ENCODE measurements at places on chromosomes 4 and X.

DNA sequence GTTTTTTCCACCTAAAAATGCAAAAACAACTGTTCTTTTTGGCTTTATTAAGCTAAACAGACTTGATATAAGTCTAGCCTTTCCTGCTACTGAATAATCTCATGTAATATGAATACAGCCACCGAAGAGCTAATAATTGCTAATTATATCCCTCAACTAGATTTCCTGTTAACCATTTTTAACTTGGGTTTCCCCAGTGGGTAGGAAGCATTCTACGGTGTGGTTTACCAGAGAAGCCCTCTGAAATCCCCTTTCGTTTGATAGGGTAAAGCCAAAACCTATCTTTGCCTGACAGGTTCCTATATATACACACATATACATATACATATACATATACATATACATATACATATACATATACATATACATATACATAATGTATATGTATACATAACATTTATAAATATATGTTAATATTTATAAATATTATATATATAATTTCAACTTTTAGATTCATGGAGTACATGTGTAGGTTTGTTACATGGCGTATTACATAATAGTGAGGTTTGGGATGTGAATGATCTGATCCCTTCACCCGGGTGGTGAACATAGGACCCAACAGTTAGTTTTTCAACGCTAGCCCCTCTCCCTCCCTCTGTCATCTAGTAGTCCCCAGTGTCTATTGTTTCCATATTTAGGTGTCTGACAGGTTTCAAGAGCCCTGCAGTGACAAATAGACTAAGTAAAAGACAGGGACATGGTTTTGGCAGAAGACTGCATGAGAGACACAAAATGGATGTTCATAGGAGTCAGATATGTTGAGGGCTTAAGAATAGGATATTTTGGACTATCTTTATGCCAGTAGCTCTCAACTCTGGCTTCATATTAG, 62.4 kb downstream of the ATXN3L start:
- DNase-seq: no peak

GRCh38 chrX:50913520-50913919, 3.0 kb downstream of the BMP15 start:
- DNase-seq: no peak

DNA sequence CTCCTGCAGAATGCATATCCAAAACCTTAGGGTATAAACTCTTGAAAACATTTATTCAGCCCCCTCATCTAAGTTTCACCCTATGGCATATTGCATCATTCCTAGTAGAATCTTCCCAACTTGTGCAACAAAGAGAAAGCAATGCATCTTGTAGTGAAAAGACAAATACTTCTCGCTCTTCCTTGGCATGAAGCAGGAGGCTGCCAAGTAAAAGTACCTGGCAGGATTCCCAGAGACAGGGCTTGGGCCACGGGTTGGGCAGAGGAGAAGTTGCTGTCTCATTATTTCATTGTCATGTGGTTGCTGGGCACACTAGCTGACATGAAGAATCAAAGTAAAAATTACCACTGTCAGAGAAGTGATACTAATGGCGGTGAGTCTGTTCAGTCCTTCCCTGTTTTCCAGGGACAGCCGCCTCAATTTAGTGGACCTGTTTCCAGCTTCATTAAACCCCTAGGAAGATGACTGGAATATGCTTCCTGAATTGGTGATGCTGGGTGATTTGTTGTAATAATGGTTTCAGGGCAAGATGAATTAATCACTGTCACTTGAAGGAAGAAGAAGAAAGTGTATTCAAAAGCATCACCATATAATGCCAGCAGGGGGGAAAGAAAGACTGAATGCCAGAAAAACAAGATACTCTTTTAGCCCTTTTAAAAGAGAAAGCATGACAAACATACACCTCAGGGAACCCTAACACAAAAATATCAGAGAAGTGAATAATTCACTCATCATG, 380.5 kb upstream of the IGFBP7 start:
- DNase-seq: no peak

DNA sequence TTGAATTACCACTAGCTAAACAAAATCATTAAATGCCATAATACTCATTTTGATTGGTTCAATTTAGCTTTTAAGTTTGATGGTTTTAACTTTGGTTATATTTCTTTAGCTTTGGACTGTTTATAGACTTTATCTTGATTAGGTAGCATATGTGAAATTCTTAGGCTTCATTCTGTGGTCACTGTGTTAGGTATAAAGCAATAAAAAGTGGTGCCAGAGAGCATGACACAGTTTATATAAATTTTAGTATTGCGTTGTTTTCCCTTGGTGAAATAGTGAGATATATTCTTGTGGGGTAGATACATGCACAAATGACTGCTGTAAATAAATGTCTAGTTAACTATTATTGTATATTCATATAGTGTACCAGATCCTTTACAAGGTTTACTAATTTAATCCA, 474.2 kb upstream of the GRID2 start:
- DNase-seq: no peak

GRCh38 chr4:59484944-59485343, 1715.2 kb upstream of the ADGRL3 start:
- DNase-seq: no peak

DNA sequence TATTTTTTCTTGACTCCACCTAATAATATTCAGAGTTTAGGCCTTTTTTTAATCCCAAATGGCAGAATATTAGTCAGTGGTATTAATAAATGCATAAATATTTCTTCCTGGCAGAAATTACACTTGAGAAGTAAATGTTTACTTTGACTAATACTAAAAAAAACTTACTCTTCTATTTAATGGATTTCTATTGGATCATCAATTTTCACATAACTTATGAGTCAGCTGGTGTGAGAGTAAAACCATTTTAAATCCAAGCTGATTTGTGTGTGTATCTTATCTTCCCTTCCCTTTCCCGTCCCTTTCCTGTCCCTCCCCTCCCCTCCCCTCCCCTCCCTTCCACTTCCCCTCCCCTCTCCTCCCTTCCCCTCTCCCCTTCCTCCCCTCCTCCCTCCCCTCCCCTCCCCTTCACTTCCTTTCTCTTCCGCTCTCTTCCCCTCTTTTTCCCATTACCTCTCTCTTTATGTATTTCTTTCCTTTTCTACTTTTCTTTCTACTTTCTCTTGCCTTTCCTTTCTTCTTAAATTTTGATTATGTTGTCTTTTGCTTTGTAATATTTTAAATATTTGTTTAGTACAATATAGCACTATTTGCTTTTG, 630.1 kb upstream of the EPHA5 start:
- DNase-seq: no peak

- DNase-seq: no peak
Observed at GRCh38 chr4:159370286-159370685, 267.4 kb downstream of the RAPGEF2 start.

DNA sequence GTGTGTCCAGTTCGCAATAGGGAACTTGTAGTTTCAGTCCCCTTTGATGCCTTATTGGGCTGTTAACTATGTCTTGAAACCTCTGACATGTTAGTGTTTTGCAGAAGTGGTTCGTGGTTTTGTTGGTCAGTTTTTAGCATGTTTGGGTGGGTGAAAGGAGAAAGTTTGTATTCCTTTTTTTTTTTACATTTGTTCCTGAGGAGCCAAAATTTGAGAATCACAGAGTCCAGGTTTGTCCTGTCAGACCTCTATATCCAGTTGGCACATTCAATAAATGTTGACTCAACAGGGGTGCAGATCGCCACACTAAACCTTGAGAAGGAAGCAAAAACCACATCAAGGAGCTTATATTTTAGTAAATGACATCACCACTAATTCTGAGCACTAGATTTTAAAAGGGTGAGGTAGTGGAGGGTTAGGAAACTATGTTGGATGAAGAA, 26.2 kb downstream of the DLG3 start:
- no peak for DNase-seq

GRCh38 chr4:93747220-93747619, 81.3 kb upstream of the ATOH1 start:
- DNase-seq: no peak

DNA sequence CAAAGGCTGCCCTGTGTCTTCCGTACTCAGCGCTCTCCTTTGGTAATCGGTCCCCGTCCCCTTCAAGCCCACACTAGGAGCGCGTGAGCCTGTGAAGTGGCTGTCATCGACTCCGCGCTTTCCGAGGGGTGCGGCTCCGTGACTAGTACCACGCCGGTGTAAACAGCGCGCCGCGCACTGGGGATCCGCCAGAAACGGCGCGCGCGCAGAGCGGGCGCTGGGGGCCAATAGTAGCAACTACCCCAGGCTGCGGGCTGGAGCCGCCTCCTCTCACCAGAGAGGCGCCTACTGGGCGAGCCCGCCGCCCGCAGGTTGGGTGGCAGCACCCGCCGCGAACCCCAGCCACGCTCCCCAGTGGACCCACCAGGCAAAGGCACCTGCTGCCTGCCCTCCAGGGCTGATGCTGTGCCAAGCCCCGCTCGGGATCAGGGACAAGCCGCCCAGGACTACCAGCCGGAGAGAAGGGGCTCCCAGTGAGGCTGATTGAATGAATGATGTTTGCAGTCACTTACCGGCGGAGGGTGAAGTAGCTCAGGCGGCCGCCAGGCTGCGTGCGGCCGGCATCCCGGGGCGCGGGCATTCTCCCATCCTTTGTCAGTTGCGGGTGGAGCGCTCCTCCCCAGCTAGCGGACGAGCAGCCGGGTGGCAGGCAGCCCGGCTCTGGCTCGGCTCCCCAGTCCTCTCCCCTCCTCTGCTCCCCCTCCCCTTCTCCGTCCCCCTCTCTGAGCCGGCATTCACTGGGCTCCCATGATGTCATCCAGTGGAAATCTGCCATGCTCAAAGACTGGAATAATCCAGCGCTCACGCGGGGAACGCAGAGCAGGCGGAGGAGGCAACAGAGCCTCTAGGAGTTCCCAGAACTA, 370.3 kb upstream of the SMIM31 start:
- no peak for DNase-seq

DNA sequence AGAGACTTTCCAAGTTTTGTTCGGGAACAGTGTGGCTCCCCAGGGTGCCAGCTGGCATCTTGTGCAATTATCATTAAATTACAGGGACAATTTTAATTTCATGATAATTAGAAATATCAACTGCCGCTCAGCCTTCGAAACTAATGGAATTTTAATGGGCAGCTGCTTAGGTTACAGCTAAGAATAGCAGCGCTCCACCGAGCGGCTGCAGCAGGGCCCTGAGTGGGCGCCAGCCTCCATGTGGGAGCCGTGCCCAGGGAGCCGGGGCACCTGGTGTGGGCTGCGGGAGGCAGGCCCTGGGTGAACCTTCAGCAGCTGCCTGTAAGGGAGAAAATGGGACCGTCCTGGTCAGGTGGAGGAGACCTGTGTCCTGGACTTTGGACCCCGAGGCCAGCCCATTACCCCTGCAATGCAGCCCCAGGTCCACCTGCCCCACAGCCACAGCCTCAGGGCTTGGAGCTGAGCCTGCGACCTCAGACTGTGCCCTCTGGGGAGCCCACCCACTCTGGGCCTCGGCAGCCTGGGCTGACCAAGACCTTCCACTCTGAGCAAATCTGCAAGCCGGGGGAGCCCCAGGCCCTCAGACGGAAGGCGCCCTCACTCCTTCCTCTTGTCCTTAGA, 21.1 kb downstream of the MSANTD1 start:
- no peak for DNase-seq

Measured in AG04450 (cell line).